ENCODE measurements at places on chromosomes 3 and 15.

DNA sequence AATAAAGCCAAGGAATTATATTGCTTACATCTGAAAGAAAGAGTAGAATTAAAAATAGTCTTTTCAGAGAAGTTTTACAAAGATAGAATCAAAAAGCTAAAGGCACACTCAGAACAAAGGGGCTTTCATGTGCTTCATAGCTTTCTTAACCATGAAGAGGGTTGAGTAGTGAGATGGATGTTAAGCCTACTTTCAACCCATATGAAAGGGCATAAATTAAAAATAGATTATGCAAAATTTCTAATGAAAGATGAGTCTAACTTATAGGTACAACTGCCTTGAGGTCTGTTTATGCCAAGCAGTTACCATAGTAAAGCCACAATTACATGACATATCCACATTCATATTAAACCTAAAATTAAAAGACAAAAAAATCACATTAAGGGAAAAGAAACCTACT, 223.3 kb upstream of the ARHGEF26 start:
- DNase-seq, result no peak

- no peak for DNase-seq
Measured at GRCh38 chr3:139571711-139572110, 32.2 kb upstream of the RBP1 start.

DNA sequence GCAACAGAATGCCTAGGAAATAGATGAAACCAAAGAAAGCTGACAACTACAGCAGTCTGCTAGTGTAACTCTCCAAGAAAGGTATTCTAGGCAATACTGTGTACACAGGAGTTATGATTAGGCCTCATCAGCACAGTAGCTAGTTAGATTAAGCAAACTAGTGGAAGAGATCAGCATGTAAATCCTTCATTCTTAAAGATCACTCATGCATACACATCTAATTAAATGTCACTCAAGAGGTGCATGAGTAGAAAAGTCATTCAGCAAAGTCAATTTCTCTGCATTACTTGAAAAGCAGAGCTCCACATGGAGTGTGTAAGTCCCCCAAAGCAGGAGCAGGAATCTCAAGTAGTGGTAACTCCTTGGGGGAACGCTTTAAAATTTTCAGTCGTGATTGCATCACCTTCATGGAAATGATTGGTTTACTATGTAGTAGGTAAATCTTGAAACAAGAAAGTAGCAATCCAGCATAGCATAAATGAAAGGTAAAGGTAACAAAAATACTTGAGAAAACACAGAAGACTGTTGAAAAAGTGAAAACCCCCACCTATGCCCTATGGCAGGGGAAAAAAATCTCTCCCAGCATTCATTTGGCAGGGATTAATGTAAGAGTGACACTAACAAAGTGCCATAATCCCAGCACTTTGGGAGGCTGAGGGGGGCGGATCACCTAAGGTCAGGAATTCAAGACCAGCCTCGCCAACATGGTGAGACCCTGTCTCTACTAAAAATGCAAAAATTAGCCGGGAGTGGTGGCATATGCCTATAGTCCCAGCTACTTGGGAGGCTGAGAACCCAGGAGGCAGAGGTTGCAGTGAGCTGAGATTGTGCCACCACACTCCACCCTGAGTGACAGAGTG, 29.4 kb upstream of the PPIB start:
- DNase-seq, result no peak

DNA sequence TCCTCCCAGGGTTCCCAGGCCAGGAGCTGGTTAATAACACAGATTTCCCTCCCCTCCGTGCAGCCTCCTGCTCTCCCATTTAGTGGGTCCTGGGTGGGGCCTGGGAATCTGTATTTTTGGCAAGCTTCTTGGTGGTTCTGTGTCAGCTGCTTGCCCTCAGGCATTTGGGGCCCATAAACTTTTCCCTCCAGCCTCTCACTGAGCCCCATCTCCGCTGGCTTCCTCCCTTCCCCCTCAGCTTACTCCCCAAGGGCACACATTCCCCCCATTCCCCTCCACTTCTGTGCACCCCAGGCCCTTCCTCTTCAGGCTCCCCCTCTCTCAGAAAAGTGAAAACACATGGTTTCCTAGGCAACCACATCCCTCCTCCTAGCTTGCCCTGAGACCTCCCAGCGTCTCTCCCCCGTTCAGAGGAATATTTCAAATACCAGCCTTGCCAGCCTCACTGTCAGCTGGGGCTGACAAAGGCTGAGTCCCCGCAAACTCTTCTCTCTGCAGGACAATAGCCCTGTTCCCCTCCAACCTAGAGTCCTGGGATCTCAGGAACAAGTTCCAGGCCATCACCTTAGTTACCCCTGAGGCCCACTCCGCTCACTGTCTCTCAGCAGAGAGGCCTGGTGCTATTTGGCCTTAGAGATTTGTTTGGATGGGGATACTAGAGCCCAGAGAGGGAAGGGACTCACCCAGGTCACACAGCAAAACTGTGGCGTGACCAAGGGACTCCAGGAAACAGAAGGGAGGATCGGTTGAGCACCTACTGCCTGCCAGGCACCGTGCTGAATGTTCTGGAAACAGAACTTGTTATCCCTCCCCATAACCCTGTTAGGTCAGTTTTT, 44.6 kb upstream of the SMAD6 start:
- DNase-seq, result no peak

- no peak for DNase-seq
Measured at GRCh38 chr15:85753791-85754452, 40.8 kb downstream of the KLHL25 start.

- no peak for DNase-seq
Measured at GRCh38 chr3:9930804-9931418, 2.7 kb upstream of the CRELD1 start.

- DNase-seq, result no peak
Measured at GRCh38 chr15:69931156-69931555, 166.6 kb downstream of the TLE3 start.

GRCh38 chr15:31347067-31347975, 20.7 kb downstream of the KLF13 start:
- no peak for DNase-seq

DNA sequence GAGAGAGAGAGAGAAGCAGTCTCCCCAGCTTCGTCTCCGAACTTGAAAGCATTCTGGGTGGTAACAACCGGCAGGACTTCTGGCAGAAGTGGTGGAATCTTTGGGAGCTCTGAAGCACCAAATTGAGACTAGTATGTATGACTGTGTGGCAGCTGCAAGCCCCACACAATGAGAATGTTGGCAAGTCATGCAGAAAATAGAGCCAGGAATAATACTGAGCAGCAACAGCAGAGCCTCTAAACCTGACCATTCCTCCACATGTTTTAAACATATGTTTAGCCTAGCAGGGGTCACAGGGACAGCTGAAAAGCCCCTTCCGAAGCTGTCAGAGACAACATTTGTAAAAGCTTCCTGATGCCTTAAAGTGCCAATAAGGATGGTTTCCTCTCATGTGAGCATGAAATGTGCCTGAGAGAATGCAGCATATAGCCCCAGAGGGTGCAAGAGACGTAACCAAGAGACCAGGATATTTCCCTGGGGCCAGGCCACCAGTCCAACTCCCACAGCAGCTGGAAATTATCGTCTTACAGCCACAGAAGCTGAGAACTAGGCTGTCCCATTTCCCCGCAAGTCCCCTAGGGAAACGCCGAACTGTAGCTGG, 178.6 kb upstream of the CCDC54 start:
- DNase-seq, result no peak

DNA sequence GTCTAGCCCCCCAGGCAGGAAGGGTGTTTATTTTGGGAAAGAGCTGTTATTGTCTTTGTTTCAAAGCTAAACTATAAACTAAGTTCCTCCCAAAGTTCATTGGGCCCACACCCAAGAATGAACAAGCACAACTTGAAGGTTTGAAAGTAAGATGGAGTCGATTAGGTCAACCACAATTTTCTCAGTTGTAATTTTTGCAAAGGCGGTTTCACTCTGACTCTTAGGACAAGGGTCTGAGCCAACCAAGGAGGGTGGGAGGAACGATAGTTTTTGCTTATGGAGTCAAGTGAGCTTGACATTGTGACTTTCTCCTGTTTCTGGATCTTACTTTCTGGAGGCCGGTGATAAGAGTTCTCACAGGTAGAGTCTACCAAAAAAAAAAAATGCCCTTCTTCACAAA, 5.8 kb upstream of the ZNF770 start:
- DNase-seq, result no peak
